ENCODE measurements at places on chromosomes 3 and 15.

DNA sequence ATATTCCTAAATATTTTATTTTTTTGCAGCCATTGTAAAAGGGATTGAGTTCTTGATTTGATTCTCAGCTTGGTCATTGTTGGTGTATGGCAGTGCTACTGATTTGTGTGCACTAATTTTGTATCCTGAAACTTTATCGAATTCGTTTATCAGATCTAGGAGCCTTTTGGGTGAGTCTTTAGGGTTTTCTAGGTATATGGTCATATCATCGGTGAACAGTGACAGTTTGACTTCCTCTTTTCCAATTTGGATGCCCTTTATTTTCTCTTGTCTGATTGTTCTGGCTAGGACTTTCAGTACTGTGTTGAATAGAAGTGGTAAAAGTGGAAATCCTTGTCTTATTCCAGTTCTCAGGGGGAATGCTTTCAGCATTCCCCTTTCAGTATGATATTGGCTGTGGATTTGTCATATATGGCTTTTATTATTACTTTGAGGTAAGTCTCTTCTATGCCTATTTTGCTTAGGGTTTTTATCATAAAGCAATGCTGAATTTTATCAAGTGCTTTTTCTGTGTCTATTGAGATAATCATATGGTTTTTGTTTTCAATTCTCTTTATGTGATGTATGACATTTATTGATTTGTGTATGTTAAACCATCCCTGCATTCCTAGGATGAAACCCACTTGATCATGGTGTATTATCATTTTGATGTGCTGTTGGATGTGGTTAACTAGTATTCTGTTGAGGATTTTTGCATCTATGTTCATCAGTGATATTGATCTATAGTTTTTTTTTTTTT lies 11.4 kb upstream of the SLC9A9 start:
- no peaks in the 10 kb centered on the region for H3K4me1 ChIP-seq
- DNase-seq, result no peak
- no peaks in the 10 kb centered on the region for H3K36me3 ChIP-seq
- H3K4me3 ChIP-seq, result no peak overlapping the region

DNA sequence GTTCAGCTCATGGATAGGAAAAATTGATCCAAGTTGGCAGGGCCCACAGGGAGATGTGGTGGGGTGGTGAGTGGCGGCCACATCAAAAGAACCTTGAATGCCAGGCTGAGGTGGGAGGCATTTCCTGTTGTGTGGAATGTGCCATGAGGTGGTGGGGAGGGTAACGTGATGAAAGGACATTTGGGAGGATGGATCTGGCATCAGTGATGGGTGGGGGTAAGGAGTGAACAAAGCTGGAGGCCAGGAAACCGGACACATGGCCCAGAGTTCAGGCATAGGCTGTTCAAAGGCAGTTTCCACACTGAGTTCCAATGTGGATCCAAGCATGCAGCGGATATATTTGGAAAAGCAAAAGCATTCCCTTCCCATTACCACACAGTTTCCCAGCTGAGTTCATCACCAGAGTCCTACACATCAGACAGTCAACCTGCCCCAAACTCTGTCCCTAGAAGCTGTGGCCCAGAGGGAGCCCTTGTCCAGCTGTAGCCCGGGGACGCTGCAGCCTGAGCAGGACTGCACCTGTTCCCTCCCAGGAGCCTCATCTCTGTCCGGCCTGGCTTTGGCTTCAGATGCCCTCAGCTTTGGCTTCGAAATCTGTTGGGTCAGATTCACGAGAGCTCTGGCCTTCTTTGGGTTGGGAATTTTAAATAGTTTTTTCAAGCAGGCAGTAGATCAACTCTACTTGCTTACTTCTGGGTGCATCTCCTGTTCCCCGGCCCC lies 37.8 kb upstream of the GOLGA6B start:
- H3K27me3 ChIP-seq, result peaks cover 10% of the 10 kb centered on the region
- DNase-seq, result no peak
- H3K4me1 ChIP-seq, result peaks cover 15% of the 10 kb centered on the region
- no peak overlapping the region for H3K4me3 ChIP-seq
- H3K27ac ChIP-seq, result no peak overlapping the region

DNA sequence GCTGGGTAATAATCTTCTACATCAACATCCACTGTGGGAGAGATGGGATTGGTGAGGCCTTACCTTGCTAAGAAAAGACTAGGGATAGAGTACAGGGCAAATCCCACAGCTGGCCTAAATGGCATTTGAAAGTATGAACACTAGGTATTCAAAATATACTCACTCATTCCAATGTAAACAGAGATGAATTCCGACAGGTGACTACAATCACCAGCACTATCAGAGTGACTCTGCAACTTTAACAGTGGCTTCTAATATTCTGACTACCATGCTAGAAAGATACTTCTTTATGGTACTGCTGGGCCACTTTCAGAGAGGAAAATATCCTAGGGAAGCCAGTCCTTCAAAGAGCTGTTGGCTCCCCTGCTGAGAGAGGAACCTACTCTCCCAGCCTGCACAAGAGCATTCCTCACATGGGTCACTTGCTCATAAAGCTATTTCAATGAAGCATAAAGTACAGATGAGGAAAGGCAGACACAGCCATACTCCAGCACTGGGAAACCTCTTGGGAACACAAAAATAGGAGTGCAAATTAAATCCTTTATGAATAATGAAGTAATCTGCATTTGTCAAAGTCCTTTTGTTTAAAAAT lies 21.5 kb upstream of the MAN2C1 start:
- peaks cover 72% of the 10 kb centered on the region for H3K36me3 ChIP-seq
- DNase-seq, result no peak
- H3K4me3 ChIP-seq, result no peak overlapping the region
- H3K27me3 ChIP-seq, result no peaks in the 10 kb centered on the region

DNA sequence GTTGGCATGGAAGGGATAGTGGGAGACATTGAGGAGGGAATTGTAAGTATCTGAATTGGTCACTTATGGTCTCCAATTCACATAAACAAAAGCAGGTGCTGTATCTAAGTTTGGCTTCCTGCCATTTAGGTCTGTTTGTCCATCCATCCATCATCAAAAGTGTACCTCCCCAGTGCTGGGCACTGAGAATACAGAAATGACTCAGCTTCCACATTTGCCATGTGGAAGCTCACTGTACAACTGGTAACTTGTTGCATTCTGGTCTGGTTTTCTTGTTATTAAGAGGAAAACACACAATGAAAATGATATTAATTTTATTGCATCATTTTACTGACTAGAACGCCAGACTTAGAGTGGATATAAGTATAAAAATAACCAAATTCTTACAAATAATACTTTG lies 30.9 kb upstream of the MUC13 start:
- H3K27me3 ChIP-seq, result peaks cover 4% of the 10 kb centered on the region
- no peak for DNase-seq
- no peak overlapping the region for H3K27ac ChIP-seq
- H3K4me1 ChIP-seq, result peaks cover 14% of the 10 kb centered on the region
- no peak overlapping the region for H3K4me3 ChIP-seq

DNA sequence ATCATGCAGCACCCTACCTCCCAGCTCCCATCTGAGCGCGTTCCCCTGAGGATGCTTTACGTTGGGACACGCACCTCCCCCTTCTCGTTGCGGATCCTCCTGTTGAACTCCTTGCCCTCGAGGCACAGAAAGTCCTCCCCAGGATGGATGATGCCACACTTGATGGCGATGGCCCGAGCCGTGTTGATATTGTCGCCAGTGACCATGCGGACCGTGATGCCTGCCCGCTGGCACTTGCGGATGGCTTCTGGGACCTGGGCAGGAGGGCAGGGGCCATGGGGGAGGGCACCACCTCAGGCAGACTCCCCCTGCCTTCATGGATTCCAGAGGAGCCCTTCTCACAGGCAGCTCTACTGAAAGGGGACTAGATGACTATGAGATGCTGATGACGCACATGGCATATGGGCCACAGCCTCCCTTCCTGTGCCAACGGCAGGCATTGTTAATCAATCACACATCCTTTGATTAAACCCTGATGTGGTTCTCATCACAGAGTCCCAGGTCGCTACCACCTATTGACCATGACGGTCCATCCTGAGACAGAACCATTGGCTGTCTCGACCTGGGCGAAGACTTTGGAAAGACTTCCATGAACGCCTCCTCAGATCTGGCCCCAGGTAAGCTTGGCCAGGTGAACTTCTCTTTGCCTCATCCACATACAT lies 29.5 kb upstream of the SEC13 start:
- no peak overlapping the region for H3K27ac ChIP-seq
- H3K27me3 ChIP-seq, result peaks cover 20% of the 10 kb centered on the region
- H3K4me1 ChIP-seq, result peaks cover 55% of the 10 kb centered on the region
- DNase-seq, result no peak
- no peak overlapping the region for H3K4me3 ChIP-seq
- H3K36me3 ChIP-seq, result no peaks in the 10 kb centered on the region
